GM04503 (cell line): ENCODE measurements at places on chromosomes 16 and 17.

DNA sequence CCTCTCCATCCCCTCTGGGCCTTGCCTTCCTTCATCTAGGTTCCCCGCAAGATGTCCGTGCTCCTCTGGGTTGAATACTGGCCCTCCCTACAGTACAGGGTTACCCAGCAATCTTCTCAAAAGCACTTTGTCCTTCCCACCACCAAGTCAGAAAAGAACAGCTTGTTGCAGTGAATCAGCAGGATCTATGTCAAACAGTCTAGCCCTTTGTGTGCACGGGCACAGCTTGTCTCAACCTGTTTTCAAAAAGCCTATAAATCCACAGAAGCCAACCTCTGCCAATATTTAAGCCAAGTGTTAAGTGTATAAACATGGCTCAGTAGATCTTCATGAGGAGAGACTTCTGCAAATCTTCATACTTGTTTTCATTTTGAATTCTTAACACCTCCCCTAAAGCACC is 25.2 kb downstream of the C17orf67 start:
- no peak for DNase-seq

DNA sequence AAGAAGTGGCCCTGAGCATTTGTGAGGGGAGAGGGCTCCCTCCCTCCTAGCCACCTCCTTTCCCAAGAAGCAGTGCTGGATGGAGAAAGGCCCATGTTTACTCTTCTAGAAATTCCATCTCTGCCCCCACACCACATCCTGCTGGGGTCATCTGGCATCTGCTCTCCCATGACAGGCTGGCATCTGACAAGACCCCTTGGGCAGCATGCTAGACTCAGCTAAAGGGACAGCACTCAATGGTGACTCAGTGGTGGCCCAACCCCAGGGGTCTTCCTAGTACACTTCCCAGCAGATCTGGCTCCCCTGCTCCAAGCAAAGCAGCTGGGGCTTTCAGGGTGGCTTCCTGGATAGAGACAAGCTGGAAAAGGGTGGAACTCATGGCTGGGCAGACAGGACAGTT is 14.4 kb downstream of the SLC38A7 start:
- DNase-seq, result no peak

- DNase-seq, result no peak
These were observed 2.1 kb upstream of the IRX5 start for GRCh38 chr16:54928411-54929089.

GRCh38 chr17:76270770-76271668 is 5.9 kb downstream of the UBALD2 start:
- no peak for DNase-seq

- DNase-seq, result no peak
These were observed 13.8 kb downstream of the PARN start for GRCh38 chr16:14616280-14616679.

DNA sequence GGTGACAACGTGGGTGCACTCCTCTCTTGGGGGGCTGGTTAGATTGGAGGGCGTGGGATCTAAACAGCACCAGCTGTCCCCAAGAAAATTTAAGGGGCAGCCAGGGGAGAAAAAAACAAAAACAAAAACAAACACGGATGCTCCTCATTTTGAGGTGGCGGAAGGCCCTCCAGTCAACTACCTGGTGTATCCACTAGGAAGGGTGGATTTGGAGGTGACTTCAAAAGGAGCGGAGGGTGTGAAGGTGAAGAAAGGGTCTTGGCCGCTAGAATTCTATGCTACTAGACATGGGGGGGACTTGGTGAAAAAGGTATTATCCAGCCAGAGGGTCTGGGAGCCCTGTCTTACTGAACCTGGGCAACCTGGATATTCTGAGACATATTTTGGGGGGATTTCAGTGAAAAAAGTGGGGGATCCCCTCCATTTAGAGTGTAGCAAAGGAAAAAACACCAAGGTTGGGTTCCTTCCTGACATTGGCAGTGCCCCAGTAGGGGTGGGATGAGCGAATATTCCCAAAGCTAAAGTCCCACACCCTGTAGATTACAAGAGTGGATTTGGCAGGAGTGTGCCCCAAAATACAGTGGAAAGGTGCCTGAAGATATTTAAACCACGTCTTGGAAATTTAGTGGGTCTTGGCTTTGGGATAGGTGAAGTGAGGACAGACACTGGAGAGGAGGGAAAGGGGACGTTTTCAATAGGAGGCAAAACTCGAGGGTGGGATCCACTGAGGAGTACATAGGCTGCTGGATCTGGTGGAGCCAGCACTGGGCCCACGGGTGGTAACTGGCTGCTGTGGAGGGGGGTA is 454 bp upstream of the FGF11 start:
- DNase-seq, result no peak

- no peak for DNase-seq
These were observed 77.6 kb upstream of the RBL2 start for GRCh38 chr16:53356478-53357207.

DNA sequence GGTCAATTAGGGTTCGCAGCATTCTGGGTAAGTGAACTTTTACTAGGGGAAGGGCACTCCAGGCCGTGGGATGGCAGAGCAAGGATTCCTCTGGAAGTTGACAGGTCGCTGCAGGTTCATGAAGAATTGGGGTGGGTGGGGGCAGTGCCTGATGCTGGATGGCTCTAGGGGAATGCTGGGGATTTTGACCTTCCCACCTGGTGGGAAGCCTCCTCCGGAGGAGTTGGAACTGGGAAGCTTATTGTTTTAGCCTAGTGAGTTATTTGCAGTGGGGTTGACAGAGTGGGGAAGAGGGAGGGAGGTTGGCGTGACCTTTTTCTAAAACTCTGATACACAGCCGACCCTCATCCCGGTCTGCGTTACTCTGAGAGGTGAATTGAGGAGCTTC is 606 bp upstream of the C17orf113 start:
- DNase-seq, result no peak

DNA sequence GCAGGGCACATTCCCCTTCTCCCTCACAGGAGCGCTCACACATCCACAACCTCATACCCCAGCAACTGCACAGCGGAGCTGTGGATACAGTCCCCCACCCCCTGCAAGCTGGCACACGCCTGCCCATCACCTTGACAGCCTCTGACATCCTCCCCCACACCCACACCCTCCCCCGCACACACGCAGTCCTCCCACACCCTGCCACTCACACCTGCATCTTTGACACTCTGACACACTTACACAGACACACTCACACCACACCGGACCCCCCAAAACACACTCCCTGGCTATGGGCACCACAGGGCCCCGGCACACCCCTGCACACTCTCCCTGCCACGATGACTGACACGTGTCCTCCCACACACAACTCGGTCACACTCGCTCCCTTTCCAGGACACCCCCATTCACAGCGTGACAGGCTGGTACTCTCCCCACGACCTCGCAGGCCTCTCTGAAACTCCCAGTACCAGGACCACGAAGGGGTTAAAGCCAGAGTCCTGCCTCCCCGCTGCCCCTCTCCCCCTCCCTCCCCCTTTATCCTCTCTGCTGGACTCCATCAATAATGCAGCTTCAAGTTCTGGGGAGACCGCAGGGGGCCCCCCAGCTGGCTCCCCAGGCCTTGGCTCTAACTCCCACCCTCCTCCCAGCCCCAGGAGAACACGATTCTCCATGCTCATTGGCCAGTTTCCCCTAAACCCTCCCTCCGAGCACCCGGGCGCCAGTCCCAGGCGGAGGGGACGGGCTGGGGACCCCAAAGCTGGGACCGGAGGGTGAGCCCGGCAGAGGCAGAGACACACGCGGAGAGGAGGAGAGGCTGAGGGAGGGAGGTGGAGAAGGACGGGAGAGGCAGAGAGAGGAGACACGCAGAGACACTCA is at the start of gene PPP1R1B:
Gene PPP1R1B, plus strand, starts transcription at position 782 of the 876 bp plus-strand sequence. CDS start 441 bp downstream, outside the sequence.
- DNase-seq, result no peak

DNA sequence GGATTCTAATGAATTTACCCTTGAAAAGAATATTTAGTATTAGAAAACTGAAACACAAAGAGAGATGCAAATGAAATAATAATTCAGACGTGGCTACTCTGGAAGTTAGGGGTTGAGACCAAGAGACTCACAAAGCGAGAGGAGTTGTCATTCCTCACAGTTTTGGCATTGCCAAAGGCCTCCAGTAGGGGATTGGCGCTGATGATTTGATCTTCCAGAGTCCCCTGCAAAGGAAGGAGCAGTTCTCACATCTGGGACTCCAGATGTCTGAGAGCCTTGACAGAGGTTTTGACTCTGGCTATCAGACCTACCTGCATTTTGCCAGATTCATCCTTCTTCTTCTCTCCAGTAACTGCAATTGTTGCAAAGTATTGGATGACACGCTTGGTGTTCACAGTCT is 6.6 kb downstream of the MYH8 start:
- DNase-seq, result no peak

GRCh38 chr16:81547194-81547938 is 102.8 kb downstream of the CMIP start:
- no peak for DNase-seq

DNA sequence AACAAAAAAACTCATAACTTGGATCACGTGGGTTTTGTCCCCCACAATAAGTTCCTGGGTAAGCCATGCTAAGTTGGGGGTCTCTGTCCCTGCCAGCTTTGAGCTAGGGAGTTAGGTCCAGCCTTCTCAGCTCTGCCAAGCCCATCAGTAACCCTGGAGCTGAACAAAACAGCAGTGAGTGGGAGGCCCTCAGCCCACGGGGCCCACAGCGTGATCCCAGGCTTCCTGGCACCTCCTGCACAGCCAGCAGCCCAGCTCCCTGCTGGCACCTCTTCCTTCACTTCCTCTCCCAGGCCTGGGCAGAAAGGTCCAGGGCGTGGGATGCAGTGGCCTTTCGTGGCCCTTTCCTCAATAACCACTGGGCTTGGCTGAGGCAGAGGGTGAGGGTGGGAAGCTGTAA is 35.5 kb upstream of the CDC42EP4 start:
- no peak for DNase-seq

GRCh38 chr17:42541041-42541833 is 5.2 kb downstream of the NAGLU start:
- no peak for DNase-seq

DNA sequence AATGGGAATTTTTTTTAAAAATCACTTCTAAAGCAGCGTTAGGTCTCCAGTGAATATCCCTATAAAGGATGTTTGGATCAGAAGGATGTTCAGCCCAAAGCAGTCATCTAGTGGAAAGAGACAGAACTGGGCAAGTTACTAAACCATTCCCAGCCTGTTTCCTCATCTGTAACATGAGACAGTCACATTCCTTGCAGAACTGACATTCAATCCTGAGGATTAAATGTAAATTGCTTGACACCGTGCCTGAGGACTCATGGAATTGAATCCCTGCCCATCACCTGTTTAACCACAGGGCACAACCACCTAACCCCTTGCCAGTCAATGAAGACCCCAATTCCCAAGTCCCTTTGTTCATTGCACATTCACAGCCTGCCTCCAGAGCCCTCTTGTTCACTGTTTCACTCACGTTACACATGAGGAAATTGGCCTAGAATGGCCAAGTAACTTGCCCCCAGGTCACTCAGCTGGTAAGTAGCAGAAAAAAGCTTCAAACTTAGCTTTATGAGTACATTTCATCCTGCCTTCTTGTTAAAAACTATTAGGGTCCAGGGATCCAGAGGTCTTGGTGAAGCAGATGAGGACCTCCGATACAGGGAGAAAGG is 1.4 kb downstream of the CMTM2 start:
- DNase-seq, result no peak

DNA sequence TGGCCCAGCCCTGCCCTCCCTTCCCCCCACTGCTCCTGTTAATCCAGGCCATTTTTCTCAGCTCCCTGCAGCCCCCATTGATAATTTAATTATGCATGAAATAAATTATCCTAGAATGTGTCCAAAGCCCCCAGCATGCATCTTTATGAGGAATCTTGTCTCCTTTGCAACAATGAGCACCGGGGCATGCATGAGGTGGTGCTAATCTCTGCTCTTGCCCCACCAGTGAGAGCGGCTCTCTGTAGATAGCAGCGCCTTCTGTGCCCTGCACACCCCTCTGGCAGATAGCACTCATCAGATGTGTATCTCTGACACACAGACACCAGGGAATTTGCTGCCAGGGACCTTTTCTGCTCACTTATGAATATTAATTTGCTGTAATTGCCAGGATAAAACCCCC is 140.2 kb upstream of the CDC42EP4 start:
- no peak for DNase-seq

DNA sequence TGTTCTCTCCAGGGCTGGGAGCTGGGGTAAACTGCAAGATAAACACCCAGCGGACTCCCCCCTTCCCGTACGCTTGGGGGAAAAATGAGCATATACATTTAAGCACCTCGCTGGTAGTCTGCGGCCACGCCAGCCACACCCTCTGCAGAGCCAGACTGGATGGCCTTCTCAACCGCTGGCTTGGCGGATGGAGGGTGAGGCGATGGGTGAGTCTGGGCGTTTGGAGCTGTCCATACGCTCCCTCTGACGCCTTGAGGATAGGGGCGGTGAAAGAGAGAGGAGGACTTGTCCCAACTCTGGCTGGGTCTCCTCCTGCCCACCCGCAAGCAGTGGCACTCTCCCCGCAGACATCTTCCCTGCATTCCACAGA is 1.0 kb downstream of the ITGA3 start:
- no peak for DNase-seq

DNA sequence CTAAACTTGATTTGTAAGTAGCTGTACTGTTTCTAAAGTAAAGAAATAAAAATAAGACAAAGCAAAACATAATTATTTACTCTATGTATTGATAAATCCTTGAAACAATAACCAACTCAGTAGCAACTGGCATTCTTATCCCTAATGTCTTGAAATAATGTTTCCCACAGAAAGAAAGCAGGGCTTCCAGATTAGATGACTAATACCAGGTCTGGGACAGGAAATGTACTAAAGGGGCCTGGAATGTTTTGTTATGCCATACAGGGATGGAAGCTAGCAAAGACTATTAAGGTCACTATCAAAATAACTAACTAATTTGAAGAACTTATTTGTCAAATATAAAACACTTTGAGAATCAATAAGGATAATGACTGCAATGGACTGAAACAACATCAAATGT is 82.1 kb downstream of the CFDP1 start:
- peak; percentile 55 for DNase-seq

GRCh38 chr16:65618333-65618732 is 496.5 kb upstream of the CDH11 start:
- no peak for DNase-seq

DNA sequence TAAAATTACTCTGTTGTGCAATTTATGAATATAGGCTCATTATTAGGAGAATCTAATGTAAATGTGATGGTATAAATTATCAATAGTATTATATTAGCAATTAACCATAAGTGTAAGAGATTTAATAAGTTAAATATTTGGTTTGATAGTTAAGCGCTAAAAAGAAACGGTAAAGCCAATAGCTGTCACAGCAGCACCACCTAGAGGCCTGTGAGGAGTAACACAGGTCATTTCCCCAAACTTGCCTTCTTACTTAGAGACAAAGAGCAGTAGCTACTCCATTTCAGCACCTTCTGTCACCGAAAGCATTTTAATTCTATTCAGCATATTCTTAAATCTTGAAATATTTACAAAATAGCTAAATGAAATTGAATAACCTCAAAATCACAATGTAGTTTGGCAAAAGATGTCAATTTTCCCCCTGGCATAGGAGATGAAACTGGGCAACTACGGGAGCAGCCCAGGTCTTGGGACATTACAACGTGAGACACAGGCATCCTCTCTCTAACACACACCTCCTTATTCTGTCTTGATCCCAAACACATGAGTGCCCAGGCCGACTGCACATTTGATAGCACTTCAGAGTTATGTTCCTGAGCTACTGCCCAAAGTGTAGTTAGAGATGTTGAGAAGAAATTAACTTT is 14.3 kb upstream of the DYNLRB2 start:
- no peak for DNase-seq

GRCh38 chr17:46979147-46979863 is at the start of gene RPRML:
TSS of gene RPRML (minus strand) at chr17:46979253. CDS start at chr17:46979007, 246 bp downstream.
- no peak for DNase-seq
